ENCODE measurements at places on chromosomes 2 and 18.

GRCh38 chr2:113069676-113070605 is 2.2 kb downstream of the IL1F10 start:
- no peak for DNase-seq

GRCh38 chr2:197234671-197235191 is 75.8 kb downstream of the ANKRD44 start:
- DNase-seq: no peak

DNA sequence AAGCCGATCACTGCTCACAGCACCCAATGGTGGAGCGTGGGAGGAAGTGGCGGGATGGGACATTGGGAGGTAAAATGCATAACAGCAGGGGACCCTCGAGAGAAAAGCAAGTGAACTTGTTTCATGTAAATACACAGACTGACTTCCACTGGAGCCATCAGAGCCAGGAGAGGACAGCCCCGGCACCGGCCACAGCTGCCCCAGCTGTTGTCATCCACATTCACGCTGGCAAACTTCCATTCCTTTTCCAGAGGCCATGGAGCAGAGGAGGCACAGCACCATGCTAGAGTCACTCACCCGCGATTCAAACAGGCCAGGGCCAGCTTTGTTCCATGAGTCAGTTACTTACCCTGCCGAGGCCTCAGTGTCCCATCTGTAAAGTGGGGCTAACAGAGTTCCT is 610.9 kb upstream of the SALL3 start:
- no peak for DNase-seq

- no peak for DNase-seq
Measured at GRCh38 chr2:184735611-184736010, 137.3 kb downstream of the ZNF804A start.

DNA sequence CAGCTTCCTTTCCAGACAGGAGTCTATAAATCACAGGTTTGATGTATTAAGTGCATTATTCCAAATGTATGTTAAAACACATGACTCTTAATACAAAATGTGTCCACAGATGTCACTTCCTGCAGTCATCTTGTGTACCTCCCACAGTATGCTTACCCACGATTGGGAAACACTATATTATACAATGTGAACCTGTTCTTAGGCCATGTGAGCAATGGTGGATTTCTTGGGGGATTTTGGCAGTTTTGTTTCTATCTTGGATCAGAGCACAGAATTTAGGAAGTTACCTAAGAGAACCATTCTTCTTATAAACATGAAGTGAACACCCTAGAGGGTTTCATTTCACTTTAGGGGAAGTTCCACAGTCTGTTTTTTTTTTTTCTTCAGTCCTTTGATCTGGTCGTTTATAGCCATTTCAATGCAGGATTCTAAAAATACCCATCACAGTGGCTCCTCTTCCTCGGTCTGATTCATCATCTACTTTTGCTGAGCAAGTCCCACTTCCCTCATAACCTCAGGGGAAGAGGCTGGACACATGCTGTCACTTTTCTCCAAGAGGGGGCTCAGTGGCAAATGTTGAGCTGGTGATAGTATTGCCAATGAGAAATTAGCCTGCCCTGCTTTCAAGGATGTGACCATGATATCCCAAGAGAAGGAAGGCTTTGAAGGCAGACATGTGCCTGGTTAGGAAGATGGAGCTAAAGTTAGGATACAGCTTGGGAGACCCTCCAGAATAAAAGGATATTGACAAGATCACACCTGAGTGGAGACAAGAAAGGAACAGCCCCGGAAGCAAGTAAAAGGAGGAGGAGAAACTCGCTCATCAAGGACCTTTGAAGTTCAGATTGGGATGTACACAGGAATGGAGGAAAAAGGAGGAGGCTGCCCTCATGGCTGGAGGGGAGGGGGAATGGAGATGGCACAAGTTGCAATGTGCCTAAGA is 22.6 kb downstream of the PLEK start:
- peak; percentile 76 for DNase-seq

DNA sequence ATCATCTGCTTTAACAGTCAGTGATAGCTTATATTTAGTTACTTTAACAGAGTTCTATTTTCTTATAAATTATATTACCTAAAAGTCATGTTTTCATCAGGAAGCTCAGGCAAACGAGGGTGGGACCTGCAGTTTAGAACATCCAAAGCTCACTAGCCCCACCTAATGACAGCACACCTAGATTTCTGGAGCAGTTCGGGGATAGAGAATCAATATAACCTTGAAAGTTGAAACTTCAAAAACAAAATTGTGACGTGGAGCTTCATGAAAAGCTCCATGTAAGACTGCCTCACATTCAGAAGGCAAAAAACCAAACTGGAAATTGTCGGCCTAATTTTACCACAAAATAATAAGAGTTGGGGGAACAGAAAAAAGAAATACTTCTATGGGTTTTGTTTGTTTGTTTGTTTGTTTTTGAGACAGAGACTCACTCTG is 185.9 kb upstream of the CCDC150 start:
- DNase-seq: no peak

- DNase-seq: no peak
Measured at GRCh38 chr2:31889044-31889443, 121.8 kb downstream of the MEMO1 start.

DNA sequence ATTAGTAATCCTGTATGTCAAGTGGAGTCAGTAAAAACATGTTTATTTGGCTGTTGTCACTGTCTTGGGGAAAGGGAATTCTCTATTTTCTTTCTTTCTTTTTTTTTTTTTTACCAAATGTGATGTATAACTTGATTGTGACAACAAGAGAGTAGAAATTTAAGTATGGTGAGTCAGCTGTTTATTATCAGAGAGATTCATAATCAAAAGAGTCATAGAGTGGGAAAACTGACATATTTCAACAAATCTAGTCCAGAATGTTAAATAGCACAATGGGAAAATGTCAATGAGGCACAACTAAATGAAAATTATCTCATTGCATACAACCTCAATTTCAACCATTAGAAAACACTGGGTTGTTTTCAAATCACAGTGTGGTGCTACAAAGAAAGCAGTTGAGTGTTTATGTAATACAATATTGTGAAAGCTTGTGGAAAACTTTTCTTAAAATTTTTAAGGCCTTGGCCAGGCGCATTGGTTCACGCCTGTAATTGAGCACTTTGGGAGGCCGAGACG is 111.9 kb upstream of the DTNA start:
- no peak for DNase-seq

DNA sequence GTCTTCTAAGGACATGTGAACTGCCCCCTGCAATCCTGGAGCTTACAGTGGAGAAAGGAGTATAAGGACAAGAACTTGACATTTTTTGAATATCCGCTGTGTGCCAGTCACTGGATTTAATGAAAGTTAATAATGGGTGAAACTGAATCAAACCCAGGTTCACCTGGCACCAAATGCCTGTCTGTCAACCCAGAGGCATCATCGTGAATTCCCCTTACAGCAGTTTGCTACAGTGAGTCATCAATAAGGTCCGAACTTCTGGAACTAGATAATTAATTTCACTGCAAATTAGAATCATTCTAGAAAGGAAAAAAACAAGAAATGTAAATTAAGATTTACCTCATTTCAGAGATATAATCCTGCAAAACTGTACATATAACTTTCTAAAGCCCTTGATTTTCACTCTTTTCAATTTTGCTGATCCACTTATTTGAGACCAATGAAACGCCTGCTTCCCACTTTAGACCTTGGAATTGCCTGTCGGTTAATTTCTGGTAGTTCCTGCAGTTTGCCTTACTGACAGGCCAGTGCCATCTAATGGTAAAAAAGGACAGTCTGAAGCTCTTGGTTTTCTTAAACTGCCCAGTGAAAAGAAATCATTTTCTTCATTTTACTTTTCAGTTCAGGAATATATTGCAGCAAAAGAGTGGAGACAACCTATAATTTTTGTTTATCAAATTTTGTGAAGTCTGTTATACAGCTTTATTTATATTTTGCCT is 8.2 kb downstream of the DSG2 start:
- DNase-seq: no peak

DNA sequence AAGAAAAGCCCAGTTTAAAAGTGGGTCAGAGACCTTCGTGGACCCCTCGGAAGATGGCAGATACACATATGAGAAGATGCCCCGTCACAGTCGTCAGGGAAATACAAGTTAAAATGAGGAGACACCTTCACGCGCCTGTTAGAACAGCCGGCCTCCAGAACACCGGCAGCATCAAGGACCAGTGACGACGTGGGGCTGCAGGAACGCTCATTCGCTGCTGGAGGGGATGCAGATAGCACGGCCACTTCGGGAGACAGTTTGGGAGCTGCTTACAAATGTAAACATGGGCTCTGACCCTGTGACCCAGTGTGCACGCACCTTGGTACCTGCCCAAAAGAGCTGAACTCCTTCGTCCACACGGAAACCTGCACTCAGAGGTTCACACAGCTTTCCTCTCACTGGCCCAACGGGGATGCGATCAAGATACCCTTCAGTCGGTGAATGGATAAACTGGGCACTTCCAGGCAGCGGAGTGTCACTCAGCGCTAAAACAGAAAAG is 83.7 kb upstream of the CTDP1 start:
- DNase-seq: no peak

- no peak for DNase-seq
Measured at GRCh38 chr2:121253021-121253673, 31.9 kb downstream of the TFCP2L1 start.

GRCh38 chr2:199710551-199710950 is 140.4 kb downstream of the FTCDNL1 start:
- no peak for DNase-seq

Measured in GM06990 (cell line).